Aorta (tissue), 5 donors: ENCODE measurements at places on chromosomes 11 and 22. TPM values are rescaled to one million over a fixed set of nuclear protein-coding genes. Genes with fewer than 3 reads are reported as not detected.

GRCh38 chr11:112599265-112599664, 338.6 kb upstream of the PLET1 start:
- no peak for DNase-seq
- no peaks in the 10 kb centered on the region for H3K36me3 ChIP-seq
- H3K4me1 ChIP-seq, result peaks cover 2% of the 10 kb centered on the region
- H3K27me3 ChIP-seq, result no peaks in the 10 kb centered on the region

- H3K4me3 ChIP-seq, result no peak within 1 kb of the TSS
- DNase-seq, result no peak
- H3K27me3 ChIP-seq, result no peaks in the 10 kb centered on the region
- H3K27ac ChIP-seq, result no peak within 1 kb of the TSS
- H3K4me1 ChIP-seq, result no peaks in the 10 kb centered on the region
Measured at GRCh38 chr11:111918390-111919256, at the start of gene C11orf52. C11orf52 (plus strand) TSS chr11:111918913; CDS start chr11:111918973, 60 bp downstream.

DNA sequence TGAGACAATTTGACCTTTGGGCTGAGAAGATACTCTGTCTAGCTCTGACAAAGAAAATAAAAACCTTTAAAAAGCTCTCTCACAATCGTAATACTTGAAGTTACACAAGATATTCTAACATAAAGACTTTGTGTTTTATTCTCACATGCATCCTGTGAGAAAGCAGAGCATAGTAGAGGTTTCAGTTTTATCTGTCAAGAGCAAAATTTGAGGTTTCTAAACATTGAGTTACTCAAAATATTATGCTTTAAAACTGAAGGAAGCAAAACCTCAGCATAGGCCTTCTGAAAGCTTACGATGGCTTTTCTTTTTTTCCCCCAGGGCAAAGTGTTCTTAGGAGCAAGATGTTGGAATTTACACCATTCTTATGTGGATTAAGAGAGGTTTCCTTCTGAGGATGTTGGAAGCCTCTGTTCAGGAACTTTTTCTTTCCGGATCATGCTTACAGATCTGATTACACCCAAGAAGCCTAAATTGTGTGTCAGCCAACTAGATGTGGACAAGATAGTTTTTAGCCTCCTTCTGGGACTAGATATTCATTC, 15.0 kb upstream of the OR51M1 start:
- H3K36me3 ChIP-seq, result no peaks in the 10 kb centered on the region
- H3K4me3 ChIP-seq, result no peak overlapping the region
- no peak for DNase-seq
- no peak overlapping the region for H3K27ac ChIP-seq
- no peaks in the 10 kb centered on the region for H3K27me3 ChIP-seq

DNA sequence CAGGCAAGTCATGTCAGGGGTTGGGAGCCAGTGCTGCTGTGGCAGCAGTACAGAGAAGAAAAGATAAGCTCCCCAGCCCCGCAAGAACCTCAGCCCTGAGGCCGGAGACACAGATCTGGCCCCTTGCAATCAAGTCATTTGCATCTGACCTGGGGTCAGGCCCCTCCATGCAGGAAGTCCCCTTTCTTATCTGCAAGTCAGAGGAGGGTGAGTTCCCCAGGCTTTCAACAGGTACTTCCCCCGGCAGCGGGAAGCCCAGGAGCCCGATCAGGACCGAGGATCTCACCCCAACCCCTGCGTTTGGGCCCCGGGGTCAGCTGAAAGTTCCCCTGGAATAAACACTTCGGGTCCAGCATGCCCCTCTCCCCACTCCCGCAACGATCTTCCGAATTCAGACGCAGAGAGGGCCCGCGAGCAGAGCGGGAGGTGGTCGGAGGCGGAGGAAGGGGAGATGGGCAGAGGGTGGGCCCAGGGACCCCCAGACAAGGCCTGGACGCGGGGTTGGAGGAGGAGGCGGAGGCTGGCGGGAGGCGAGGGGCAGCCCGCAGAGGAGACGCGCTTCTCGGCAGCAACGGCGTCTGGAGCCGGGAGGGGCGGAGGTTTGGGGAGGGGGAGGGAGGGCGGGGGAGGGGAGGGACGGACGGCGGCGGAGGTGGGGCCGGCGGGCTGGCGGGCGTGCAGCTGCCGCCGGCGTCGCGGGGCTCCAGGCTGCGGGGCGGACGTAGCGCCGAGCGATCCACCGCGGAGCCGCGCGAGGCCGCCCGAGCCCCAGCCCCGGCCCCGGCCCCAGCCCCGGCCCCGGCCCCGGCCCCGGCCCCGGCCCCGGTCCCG, at the start of gene TSPAN18:
TSPAN18 (plus strand) TSS at position 680 of the 831 bp plus-strand sequence. CDS start 179,455 bp downstream, outside the sequence.
- H3K27me3 ChIP-seq, result no peaks in the 10 kb centered on the region
- no peak within 1 kb of the TSS for H3K27ac ChIP-seq
- H3K4me3 ChIP-seq, result peak within 1 kb of the TSS; percentile 43
- no peaks in the 10 kb centered on the region for H3K4me1 ChIP-seq
- H3K36me3 ChIP-seq, result no peaks in the 10 kb centered on the region

GRCh38 chr11:82494988-82495432, 238.7 kb downstream of the FAM181B start:
- H3K4me1 ChIP-seq, result no peaks in the 10 kb centered on the region
- H3K27ac ChIP-seq, result no peak overlapping the region
- DNase-seq, result no peak

GRCh38 chr11:123054301-123055065, 7.5 kb downstream of the HSPA8 start:
- no peaks in the 10 kb centered on the region for H3K27me3 ChIP-seq
- DNase-seq, result no peak
- no peak overlapping the region for H3K27ac ChIP-seq
- H3K4me1 ChIP-seq, result no peaks in the 10 kb centered on the region

DNA sequence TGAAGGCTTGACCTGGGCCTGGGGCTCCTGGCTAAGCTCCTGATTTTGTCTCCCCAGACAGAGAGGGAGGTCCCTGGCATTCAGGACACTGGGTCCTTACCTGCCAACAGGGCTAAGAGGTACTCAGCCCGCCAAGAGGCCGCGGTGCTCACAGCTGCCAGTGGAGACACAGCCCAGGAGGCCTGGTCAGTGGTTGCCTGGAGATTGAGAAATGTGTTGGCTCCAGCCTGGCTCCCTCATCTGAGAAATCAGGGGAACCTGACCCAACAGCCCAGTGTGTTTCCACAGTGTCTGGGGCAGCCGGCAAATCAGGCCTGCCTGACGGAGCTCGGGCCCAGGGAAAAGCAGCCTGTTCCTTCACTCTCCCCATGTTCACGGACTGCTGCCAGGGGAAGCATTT, 79.4 kb upstream of the NAV2 start:
- peak; percentile 82 for DNase-seq
- H3K4me3 ChIP-seq, result no peak overlapping the region
- no peaks in the 10 kb centered on the region for H3K27me3 ChIP-seq
- H3K4me1 ChIP-seq, result peaks cover 7% of the 10 kb centered on the region

DNA sequence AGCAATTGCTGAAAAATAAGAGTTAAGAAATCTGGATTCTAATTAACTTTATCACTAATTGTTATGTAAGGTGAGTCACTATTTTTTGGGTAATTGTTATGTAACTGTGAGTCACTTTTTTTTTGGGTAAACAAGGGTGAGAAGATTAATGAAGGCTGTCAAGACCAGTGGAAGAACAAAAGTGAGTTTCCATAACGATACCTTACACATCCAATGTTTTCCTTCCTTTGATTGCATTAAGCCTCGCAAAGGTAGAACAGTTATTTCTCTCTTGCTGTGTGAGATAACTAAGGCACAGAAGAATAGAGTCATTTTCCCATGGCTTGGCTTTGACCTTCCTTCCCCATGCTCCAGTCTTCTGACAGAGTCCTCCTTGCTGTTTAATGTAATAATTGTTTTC, 374.7 kb downstream of the DDX10 start:
- H3K36me3 ChIP-seq, result no peaks in the 10 kb centered on the region
- no peaks in the 10 kb centered on the region for H3K27me3 ChIP-seq
- H3K4me3 ChIP-seq, result no peak overlapping the region
- no peak for DNase-seq
- no peak overlapping the region for H3K27ac ChIP-seq

- H3K27ac ChIP-seq, result no peak overlapping the region
- no peaks in the 10 kb centered on the region for H3K27me3 ChIP-seq
- no peaks in the 10 kb centered on the region for H3K36me3 ChIP-seq
Measured at GRCh38 chr11:44940404-44940803, 10.3 kb downstream of the TP53I11 start.

DNA sequence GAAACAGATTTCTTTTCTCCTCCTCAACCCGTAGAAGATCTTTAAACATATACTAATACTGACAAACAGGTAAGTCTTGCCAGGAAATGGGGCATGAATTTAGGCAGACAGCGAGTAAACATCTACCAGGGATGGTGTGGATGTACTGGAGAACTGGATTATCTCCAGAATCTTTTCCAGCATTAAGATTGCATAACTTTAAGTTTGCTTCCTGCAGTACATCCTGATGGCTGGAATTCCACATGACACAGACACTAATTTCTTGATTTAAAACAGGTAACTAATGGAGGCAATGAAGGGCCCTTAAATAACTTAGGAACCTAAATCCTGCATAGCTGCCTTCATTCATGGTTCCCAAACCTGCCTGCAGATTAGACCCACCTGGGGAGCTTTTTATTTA, 40.7 kb downstream of the JHY start:
- no peaks in the 10 kb centered on the region for H3K27me3 ChIP-seq
- peaks cover 2% of the 10 kb centered on the region for H3K36me3 ChIP-seq
- H3K27ac ChIP-seq, result no peak overlapping the region
- no peaks in the 10 kb centered on the region for H3K4me1 ChIP-seq

DNA sequence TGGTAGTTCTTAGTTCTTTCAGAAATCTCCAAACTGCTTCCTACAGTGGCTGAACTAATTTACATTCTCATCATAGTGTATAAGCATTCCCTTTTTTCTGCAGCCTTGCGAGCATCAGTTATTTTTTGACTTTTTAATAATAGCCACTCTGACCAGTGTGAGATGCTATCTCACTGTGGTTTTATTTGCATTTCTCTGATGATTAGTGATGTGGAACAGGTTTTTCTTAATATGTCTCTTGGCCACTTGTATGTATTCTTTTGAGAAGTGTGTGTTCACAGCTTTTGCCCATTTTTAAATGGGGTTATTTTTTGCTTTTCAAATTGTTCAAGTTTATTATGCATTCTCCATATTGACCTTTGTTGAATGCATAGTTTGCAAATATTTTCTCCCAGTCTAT, 459.3 kb downstream of the NTM start:
- H3K4me1 ChIP-seq, result no peaks in the 10 kb centered on the region
- no peaks in the 10 kb centered on the region for H3K36me3 ChIP-seq
- no peak overlapping the region for H3K4me3 ChIP-seq
- no peaks in the 10 kb centered on the region for H3K27me3 ChIP-seq

DNA sequence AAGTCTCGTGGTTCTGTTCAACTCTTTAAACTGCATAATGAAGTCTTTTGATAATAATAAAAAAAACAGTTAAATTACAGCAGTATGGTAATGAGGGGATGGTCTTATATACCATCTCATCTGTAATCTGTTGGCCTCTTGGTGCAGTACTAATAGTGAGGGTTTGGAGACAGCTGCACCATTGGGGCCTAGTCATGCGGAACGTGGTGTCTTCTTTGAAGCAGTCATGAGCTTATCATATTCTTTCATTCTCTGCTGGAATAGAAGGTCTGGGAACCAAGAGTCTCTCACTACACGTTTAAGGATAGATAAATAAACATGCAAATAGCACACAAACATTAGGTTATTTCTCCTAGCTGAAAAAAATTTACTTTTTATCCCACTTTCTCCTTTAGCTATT, 40.9 kb upstream of the OR9Q1 start:
- H3K27me3 ChIP-seq, result no peaks in the 10 kb centered on the region
- peaks cover 3% of the 10 kb centered on the region for H3K4me1 ChIP-seq
- DNase-seq, result no peak
- H3K36me3 ChIP-seq, result no peaks in the 10 kb centered on the region
- no peak overlapping the region for H3K27ac ChIP-seq

- peaks cover 7% of the 10 kb centered on the region for H3K36me3 ChIP-seq
- DNase-seq, result peak; percentile 56
- H3K27me3 ChIP-seq, result no peaks in the 10 kb centered on the region
- no peaks in the 10 kb centered on the region for H3K4me1 ChIP-seq
Measured at GRCh38 chr11:74004759-74005615, 3.9 kb downstream of the UCP3 start.

- no peak overlapping the region for H3K27ac ChIP-seq
- no peaks in the 10 kb centered on the region for H3K27me3 ChIP-seq
- no peaks in the 10 kb centered on the region for H3K4me1 ChIP-seq
- DNase-seq, result no peak
Measured at GRCh38 chr11:57288771-57289579, 35.8 kb downstream of the TNKS1BP1 start.

DNA sequence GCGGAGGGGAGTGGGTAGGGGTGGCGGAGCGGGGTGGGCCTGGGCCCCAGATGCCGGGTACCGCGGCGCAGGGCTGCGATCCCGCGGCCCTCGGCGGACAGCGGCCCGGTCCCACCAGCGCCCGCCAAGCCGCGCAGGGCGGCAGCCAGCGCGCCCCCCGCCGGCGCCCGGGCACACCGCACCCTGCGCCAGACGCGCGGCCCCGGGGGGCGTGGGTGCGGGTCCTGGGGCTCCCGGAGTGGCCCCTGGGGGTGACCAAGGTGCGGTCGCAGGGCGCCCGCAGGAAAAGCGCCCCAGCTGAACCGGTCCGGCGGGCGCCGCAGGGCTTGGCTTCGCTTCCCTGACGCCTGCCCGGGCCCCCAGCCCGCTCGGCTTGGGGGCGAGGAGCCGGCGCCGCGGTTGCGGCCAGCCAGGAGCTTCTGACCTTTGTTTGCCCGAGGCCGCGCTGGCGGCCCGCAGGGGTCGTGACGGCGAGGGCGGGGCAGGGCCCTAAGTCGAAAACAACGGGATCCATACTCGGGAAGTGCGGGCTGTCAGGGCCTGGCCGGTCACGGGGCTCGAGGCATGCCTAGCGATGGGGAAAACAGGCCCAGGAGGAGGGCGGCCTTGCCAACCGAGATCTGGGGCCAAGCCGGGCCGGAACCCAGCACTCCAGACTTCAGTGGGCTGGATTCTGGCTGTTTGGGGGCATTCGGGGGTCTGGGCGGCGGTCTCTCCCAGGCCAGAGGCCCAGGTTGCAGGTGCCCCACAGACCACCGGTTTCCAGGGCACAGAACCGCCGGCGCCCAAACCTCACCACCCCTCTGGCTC, 581 bp upstream of the AP5B1 start:
- no peak overlapping the region for H3K27ac ChIP-seq
- DNase-seq, result peak; percentile 69
- H3K4me1 ChIP-seq, result no peaks in the 10 kb centered on the region
- peak overlapping the region; percentile 84 for H3K4me3 ChIP-seq
- H3K36me3 ChIP-seq, result peaks cover 4% of the 10 kb centered on the region

GRCh38 chr11:87832211-87832610, 343.0 kb downstream of the RAB38 start:
- no peak overlapping the region for H3K4me3 ChIP-seq
- H3K27me3 ChIP-seq, result no peaks in the 10 kb centered on the region
- H3K36me3 ChIP-seq, result no peaks in the 10 kb centered on the region
- no peak for DNase-seq
- H3K27ac ChIP-seq, result no peak overlapping the region
- H3K4me1 ChIP-seq, result no peaks in the 10 kb centered on the region

- H3K27me3 ChIP-seq, result no peaks in the 10 kb centered on the region
- peak overlapping the region; percentile 97 for H3K27ac ChIP-seq
Measured at GRCh38 chr11:65417702-65418430, 4.7 kb upstream of the NEAT1 start.

The OPCML gene
- under 0.01 TPM for polyA plus RNA-seq

The SLC22A8 gene
- polyA plus RNA-seq, result not detected

The BIRC3 gene
- 2.6 TPM for polyA plus RNA-seq

The OR6A2 gene
- not detected for polyA plus RNA-seq

The FJX1 gene
- polyA plus RNA-seq, result not detected

The MPZL3 gene
- polyA plus RNA-seq, result 0.38 TPM

The CSNK2A3 gene
- not detected for polyA plus RNA-seq

The APOA5 gene
- polyA plus RNA-seq, result not detected

The MAJIN gene
- not detected for polyA plus RNA-seq

The TMEM45B gene
- not detected for polyA plus RNA-seq

The OR4A16 gene
- not detected for polyA plus RNA-seq

The VSIG10L2 gene
- not detected for polyA plus RNA-seq
